Lung (tissue), 17 donors: ENCODE measurements at places on chromosomes 1 and 21. TPM values are rescaled to one million over a fixed set of nuclear protein-coding genes. Genes with fewer than 3 reads are reported as not detected.

- no peak overlapping the region for H3K27ac ChIP-seq
- no peak overlapping the region for H3K4me3 ChIP-seq
- H3K4me1 ChIP-seq = no peaks in the 10 kb centered on the region
- no peaks in the 10 kb centered on the region for H3K27me3 ChIP-seq
- no peak for DNase-seq
Measured at GRCh38 chr1:102572637-102573036, 535.7 kb downstream of the COL11A1 start.

DNA sequence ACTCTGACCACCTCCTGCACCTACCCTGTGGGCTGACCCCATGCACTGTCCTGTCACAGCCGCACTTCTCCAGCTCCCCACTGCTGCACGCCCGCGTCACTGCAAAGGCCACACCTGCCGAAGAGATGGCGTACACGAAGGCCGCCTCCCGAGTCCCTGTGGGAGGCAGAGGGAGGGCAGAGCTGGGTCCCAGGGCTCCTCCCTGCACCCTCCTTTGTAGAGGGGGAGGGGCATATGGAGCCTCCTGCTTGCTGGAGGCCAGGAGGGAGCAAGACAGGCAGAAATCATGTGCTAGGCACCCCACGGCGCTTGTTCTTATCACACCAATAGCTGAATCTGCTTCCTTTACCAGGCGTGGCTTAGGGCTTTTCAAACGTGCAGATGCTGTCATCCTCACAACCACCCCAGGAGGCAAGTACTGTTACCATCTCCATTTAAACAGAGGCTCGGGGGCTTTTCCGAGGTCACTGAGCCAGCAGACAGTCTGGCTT, 21.4 kb downstream of the WNT4 start:
- H3K27me3 ChIP-seq = no peaks in the 10 kb centered on the region
- H3K36me3 ChIP-seq = no peaks in the 10 kb centered on the region
- H3K4me1 ChIP-seq = no peaks in the 10 kb centered on the region

The NOTCH2 gene
- total RNA-seq = 123 TPM

GRCh38 chr1:203536980-203537455, 43.1 kb downstream of the OPTC start:
- no peak overlapping the region for H3K4me3 ChIP-seq
- peak overlapping the region; percentile 75 for H3K27ac ChIP-seq

The ASTN1 gene
- total RNA-seq = 3.6 TPM

DNA sequence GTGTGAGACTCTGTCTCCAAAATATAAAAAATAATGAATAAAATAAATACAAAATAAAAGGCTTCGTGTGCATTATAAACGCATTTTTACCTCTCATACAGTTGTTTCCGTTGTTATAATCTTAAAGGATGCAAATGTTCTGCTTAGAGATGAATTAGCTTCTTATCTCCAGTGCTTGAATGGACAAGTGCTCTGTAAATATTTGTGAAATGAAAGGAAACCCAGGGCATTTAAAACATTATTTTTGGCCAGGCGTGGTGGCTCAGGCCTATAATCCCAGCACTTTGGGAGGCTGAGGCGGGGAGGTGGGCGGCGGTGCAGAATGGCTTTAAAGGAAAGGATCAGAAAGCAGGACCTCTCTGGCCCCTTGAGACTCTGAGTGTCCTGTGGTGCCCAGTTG, 94.5 kb downstream of the HUNK start:
- H3K27me3 ChIP-seq = no peaks in the 10 kb centered on the region
- H3K27ac ChIP-seq = no peak overlapping the region
- peak; percentile 23 for DNase-seq
- H3K4me3 ChIP-seq = no peak overlapping the region
- H3K4me1 ChIP-seq = no peaks in the 10 kb centered on the region

GRCh38 chr1:226904772-226905171, 34.4 kb downstream of the PSEN2 start:
- H3K27me3 ChIP-seq = no peaks in the 10 kb centered on the region
- no peak overlapping the region for H3K4me3 ChIP-seq
- H3K36me3 ChIP-seq = no peaks in the 10 kb centered on the region
- DNase-seq = no peak

- H3K4me3 ChIP-seq = no peak overlapping the region
- DNase-seq = no peak
- H3K27me3 ChIP-seq = no peaks in the 10 kb centered on the region
- no peak overlapping the region for H3K27ac ChIP-seq
Measured at GRCh38 chr21:34298534-34299167, 65.2 kb upstream of the KCNE2 start.

GRCh38 chr1:202622388-202622787, 87.9 kb downstream of the SYT2 start:
- peaks cover 3% of the 10 kb centered on the region for H3K27me3 ChIP-seq
- H3K27ac ChIP-seq = no peak overlapping the region
- no peak for DNase-seq
- H3K4me3 ChIP-seq = no peak overlapping the region
- H3K36me3 ChIP-seq = no peaks in the 10 kb centered on the region

DNA sequence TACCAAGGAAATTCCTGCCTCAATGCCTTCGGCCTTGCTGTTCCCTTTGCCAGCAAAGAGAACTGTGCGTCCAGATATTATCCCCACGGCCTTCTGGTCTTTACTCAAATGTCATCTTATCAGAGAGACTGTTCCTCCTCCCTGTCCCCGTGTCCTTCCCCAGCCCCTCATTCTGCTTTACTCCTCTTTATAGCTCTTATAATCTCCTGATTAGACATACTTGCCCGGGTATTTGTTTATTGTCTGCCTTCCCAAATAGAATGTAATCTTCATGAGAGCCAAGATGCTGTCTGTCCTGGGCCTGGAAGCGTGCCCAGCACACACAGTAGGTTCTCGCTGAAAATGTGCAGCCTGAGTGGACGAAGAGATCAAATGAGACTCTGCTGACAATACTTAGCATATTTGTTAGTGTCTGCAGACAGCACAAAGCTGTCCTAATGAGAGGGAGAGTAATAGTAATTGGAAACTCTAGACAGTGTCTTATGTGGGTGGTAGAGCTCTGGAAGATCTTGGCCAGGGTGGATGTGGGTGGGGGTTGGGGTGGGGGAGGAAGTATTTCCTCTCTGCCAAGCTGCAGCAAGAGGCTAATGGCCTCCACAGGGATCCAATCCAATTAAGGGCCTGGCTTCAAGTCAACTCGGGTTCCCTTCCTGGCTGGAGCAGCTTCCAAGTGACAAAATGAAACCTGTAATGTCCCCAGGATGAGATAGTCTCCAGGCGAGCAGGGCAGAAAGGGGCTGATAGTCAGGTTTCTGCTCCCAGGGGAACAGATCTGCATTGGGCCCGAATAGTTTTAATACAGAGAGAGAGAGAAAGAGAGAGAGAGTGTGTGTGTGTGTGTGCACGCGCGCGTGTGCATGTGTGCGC, 9.5 kb upstream of the CLIC4 start:
- no peak overlapping the region for H3K4me3 ChIP-seq
- peak overlapping the region; percentile 50 for H3K27ac ChIP-seq
- H3K4me1 ChIP-seq = peaks cover 5% of the 10 kb centered on the region
- H3K36me3 ChIP-seq = no peaks in the 10 kb centered on the region
- peak; percentile 95 for DNase-seq

DNA sequence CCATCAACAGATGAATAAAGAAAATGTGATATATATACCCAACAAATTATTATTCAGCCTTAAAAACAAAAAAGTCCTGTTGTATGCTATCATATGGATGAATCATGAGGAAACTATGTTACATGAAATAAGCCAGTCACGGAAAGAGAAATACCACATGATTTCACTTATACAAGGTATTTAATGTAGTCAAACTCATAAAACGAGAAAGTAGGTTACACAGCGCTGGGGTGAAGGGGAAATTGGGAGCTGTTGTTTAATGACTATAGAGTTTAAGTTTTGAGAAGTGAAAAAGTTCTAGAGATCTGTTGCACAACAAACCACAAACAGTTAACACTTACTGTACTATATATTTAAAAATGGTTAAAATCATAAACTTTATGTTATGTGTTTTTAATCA, 58.5 kb downstream of the SLC25A24 start:
- H3K4me1 ChIP-seq = no peaks in the 10 kb centered on the region
- no peaks in the 10 kb centered on the region for H3K27me3 ChIP-seq
- H3K36me3 ChIP-seq = peaks cover 17% of the 10 kb centered on the region

DNA sequence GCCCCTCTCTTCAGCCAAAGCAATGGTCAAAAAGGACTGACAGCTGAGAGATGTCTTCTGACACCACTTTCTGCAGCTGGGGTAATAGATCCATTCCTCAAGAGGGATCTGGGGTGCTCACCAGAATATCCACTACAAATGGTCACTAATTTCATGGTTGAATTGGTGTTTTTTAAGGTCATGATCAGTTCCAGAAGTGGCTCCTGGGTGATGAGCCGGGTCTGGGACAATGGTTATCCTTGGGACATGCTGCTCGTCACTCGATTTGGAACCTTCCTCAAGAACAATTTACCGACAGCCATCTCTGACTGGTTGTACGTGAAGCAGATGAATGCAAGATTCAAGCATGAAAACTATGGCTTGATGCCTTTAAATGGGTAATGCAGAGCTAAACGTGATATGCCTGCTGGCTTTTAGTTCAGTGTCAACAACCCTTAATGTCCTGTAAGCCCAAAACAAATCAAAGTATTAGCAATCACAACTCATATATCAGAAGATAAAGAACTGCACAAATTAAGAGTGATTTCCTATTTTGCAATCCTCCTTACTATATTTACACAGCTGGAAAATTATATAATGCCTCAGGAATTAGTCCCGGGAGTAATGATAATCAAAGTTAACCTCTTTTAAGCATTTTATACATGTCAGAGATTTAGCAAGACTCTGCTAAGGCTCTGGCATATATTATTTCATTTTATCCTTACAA, 20.1 kb downstream of the FMO3 start:
- no peaks in the 10 kb centered on the region for H3K36me3 ChIP-seq
- DNase-seq = peak; percentile 71
- peaks cover 7% of the 10 kb centered on the region for H3K4me1 ChIP-seq
- H3K27me3 ChIP-seq = no peaks in the 10 kb centered on the region
- H3K4me3 ChIP-seq = no peak overlapping the region

DNA sequence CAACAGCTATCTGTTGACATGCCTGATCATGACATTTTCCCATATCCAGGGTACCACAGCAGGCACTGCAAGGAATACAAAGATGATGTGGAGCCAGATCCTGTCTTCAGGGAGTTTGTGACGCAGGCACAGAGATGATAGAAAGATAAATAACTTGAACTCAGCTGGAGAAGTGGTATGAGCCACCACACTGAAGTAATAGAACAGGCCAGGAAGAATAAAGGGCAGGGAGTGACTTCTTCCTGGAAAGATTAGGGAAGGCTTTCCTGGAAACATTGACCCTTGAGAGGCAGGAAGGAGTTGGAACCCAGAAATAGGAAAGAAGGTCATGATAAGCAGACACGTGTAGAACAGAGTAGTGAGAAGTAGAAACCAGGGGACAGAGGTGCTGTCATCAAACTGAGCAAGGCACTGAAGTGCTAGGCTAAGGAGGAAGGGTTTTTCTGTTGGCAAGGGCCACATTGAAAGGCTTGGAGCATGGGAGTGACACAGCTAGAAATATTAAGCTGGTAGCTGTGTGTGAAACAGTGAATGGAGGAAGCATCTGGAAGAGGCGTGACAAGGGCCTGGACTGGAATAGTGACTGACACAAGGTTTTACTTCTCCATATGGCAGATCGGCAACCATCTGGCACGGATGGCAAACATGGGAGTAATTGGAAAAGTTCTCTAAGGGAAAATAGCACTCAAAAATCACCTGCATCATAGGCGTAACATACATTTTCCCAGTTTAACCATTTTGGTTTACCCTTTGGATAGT, 68.4 kb downstream of the AK5 start:
- no peak overlapping the region for H3K27ac ChIP-seq
- H3K4me3 ChIP-seq = no peak overlapping the region
- no peaks in the 10 kb centered on the region for H3K36me3 ChIP-seq

GRCh38 chr1:22831729-22832413, 121.2 kb downstream of the EPHB2 start:
- H3K27ac ChIP-seq = no peak overlapping the region
- H3K4me1 ChIP-seq = no peaks in the 10 kb centered on the region
- H3K36me3 ChIP-seq = no peaks in the 10 kb centered on the region
- DNase-seq = no peak
- no peak overlapping the region for H3K4me3 ChIP-seq
- H3K27me3 ChIP-seq = no peaks in the 10 kb centered on the region

- no peaks in the 10 kb centered on the region for H3K36me3 ChIP-seq
- no peak overlapping the region for H3K4me3 ChIP-seq
- H3K27me3 ChIP-seq = no peaks in the 10 kb centered on the region
- no peaks in the 10 kb centered on the region for H3K4me1 ChIP-seq
- H3K27ac ChIP-seq = no peak overlapping the region
- DNase-seq = no peak
Measured at GRCh38 chr1:61497013-61497412, 227.9 kb downstream of the TM2D1 start.

- H3K36me3 ChIP-seq = no peaks in the 10 kb centered on the region
- H3K27me3 ChIP-seq = no peaks in the 10 kb centered on the region
- H3K27ac ChIP-seq = no peak overlapping the region
Measured at GRCh38 chr1:27652111-27652864, 17.3 kb upstream of the FGR start.

DNA sequence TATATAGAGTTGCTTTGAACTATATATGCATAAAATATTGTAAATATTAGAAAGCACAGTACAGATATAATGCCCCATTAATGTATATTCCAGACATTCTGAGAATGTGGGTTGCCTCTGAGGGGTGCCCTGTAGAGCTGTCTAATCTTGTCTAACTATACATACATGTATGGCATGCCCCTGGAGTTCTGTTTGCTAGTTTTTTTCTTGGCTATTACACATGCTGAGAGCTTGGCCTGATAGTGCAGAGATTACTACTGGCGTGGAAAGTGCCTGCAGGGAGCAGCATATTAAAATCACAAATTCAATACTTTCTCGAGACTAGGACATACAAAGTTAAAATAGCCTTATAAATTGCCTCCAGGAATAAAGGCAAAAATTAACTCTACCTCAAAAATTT, 24.1 kb downstream of the KCNA3 start:
- H3K4me3 ChIP-seq = no peak overlapping the region
- no peak overlapping the region for H3K27ac ChIP-seq
- no peak for DNase-seq
- H3K4me1 ChIP-seq = peaks cover 2% of the 10 kb centered on the region
- no peaks in the 10 kb centered on the region for H3K36me3 ChIP-seq
